ENCODE measurements at places on chromosomes 13 and 19. TPM values are rescaled to one million over a fixed set of nuclear protein-coding genes. Genes with fewer than 3 reads are reported as not detected.
A peak's percentile ranks its signal among the peaks of the same experiment; 100 is the strongest.

- DNase-seq, result no peak
- no peak overlapping the region for H3K27ac ChIP-seq
- H3K4me1 ChIP-seq, result no peaks in the 10 kb centered on the region
- no peaks in the 10 kb centered on the region for H3K27me3 ChIP-seq
Measured at GRCh38 chr13:55653497-55653896, 1487.2 kb upstream of the PRR20A start.

PDE4A gene
- polyA plus RNA-seq, result 4.5 TPM

ACP7 gene
- polyA plus RNA-seq, result 0.13 TPM

DNA sequence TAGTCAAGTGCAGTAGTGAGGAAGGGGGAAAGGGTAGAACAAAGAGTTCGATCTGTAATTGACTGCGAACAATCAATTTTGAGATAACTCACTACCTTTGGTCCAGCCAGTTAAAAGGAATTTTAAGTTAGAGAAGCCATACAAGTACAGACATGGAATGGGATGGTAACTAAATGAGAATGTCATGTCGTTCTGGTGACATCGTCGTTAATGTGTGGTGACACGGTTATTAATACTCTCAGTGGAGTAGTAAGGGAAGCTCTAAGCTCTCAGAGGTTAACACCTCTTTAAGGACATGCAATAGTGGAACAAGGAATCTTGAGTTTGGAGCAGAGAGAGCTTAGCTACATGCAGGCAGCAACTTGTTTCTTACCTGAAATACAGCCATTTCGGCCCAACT lies 154.9 kb upstream of the KLF12 start:
- no peak overlapping the region for H3K4me3 ChIP-seq
- peaks cover 11% of the 10 kb centered on the region for H3K4me1 ChIP-seq
- no peak overlapping the region for H3K27ac ChIP-seq
- DNase-seq, result no peak
- no peaks in the 10 kb centered on the region for H3K36me3 ChIP-seq
- H3K27me3 ChIP-seq, result no peaks in the 10 kb centered on the region

DNA sequence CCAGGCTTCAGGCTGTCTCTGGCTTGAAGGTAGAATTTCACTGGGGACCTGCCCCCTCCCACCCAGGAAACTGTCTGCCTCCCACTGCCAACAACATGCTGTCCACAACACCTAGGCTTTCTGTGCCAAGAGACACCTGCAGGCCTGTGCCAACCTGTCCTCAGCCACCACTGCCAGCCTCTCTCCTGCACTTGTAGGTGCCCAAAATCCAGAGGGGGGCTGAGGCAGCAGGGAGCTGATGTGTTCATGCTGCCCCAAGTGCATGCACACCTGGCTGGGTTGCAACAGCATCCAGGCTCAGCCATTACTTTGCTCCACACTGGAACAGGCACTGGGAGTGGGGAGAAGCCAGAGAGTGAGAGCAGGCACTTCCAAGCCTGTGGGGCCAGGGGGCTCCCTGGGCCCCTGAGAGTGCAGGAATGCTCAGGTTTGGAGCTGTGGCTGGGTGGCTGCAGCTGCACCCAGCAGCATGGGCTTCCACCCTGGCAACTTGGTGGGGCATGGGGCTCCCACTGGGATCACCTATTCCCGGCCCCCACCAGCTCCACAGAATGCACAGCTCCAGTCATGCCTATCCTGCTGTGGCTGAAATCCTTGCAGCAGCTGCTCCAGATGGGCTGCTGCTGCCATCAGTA lies 218.1 kb upstream of the OBI1 start:
- DNase-seq, result no peak
- no peak overlapping the region for H3K27ac ChIP-seq
- H3K4me3 ChIP-seq, result no peak overlapping the region
- H3K36me3 ChIP-seq, result no peaks in the 10 kb centered on the region

DNA sequence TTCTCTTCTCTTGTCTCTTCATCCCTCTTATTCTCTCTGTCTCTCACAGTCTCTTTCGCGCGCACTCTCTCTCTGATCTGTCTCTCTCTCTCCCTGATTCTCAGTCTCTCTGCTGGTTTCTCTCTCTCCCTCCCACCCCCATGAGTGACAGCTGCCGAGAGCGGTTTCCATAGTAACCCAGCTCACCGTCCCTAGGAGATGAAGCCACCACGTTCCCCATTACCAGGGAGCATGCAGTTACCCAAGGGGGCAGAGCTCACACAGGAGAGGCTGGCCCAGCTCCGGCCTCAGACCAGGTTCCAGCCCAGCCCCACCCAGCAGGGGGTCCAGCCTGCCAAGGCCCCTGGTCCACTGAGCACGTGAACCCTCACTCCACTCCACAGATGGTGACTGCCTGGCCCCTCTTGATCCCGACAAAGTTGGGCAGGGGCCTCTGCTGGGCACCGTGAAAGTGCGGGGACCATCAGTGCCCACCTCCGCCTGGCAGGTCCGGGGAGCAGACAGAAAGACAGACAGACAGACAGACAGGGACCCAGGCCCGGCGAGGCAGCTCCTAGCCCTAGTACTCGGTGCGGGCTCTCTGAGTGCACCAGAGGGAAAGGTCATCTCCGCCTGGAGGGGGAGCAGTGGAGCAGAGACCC lies 50.6 kb downstream of the CELF5 start:
- DNase-seq, result no peak
- no peak overlapping the region for H3K27ac ChIP-seq
- H3K36me3 ChIP-seq, result no peaks in the 10 kb centered on the region

ZNF649 gene
- polyA plus RNA-seq, result 4.9 TPM

DNA sequence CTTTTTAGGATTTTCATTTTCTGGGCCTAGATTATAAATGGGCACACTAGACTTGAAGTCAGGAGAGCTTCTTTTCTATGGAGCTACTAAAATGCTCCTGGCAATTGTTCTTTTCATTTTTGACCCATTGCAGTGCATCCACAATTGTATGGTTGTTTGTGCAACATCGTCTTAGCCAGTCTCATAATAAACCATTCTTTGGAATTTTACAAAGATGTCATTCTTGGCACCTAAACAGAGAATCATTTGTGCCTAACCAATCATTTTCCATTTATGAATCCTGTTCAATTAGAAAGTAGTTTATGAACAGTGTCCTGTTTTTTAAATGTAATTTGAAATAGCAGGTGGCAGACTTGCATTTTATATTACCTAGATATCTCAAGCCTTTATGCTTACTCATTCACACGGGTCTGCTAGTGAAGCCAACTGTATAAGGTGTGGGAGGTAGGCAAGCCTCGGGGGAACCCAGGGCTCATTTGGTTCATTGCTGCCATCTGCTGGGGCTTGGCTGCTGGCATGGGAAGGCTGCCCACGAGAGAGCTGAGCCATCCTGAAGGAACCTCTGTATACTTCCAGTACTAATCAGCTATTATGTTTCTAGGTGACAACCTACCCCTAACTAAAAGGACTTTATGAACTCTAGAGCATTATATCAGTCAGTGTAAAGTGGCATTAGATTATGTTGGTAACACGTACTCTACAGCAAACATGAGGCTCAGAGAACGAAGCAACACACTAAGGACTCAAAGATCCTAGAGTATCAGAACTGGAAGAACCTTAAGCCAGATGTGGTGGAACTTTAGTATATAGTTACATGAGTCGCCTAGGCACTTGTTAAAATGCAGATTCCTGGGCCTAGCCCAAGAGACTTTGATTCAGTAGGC lies 60.0 kb downstream of the TPT1 start:
- H3K36me3 ChIP-seq, result no peaks in the 10 kb centered on the region
- DNase-seq, result peak; percentile 80

DNA sequence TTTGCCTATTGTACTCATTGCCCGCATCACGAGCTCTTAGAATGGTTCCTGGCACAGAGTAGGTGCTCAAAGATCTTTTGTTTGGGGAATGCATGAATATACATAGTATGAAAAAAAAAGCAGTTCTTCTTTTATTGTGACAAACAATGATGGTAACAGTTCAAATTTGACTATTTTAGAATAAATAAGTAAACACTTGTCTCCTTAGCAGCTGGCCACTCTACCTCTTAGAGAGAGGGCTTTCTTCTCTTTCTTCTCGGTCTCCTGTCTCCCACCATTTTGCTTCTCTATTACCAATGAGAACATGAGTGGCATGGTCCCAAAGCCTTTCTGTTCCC lies 639 bp upstream of the SLAIN1 start:
- H3K36me3 ChIP-seq, result no peaks in the 10 kb centered on the region
- H3K4me3 ChIP-seq, result peak overlapping the region; percentile 86
- H3K27me3 ChIP-seq, result peaks cover 2% of the 10 kb centered on the region
- H3K27ac ChIP-seq, result no peak overlapping the region
- DNase-seq, result no peak
- H3K4me1 ChIP-seq, result no peaks in the 10 kb centered on the region
